ENCODE measurements at places on chromosomes 12 and 14.

GRCh38 chr12:64946132-64946829 lies 121.8 kb downstream of the TBC1D30 start:
- DNase-seq: no peak

- DNase-seq: no peak
These were observed 80.4 kb upstream of the SINHCAF start for GRCh38 chr12:31406345-31406744.

DNA sequence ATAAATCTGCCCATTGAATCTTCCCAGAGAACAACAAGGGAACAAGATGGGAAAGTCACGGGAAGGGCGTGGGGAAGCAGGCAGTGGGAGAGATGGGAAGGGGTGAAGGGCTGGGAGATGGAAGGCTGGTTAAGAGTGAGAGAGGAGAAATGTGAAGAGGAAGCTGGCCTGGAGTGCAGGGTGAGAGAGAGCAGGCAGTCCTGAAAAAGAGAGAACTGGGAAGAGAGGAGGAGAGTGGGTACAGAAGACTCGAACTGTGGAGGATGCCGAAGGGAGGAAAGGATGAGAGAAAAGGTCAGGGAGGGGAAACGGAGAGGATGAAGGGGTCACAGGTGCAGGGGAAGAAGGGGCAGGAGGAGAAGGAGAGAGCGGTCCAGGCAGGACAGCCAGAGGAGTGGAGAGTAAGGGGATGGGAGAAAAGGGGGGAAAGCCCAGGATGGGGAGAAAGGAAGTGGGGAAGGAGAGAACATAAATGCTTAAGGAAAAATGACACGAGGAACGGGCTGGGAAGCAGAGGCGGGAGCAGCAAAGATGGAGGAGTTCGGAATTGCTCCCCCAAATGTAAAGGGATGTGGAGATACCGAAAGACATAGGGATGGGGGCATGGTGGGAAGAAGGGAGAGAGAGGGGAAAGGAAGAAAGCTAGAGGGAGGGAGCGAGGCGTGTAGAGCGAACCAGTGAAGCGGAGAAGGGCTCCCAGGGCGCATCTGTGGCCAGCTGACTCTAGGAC lies 1.2 kb downstream of the PIANP start:
- DNase-seq: no peak

GRCh38 chr12:104494137-104494792 lies 37.5 kb downstream of the CHST11 start:
- DNase-seq: peak; percentile 76

DNA sequence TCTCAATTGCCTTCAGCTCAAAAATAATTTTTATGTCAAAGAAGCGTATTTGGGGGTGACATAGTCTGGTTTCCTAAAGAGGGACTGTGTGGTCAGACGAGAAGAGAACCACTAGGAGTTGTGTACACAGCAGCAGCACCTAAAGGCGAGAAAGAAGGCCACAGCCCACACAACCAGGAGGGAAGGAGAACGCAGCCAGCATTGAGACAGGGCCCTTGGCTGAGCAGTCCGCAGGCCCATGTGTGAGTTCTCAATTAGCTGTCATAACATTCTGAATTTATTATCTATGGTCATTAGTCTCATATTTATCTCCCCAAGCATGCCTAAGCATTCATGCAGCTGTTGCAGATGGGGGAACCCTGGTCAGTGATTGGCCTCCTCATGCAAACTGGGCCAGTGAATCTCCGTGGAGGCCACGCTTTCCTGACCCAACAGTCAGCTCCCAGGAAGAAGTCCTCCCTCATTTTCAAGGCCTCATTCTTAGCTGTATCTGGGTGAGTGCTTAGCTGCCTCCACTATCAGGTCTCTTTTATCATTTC lies 81.2 kb upstream of the ATF7IP start:
- no peak for DNase-seq

GRCh38 chr12:53151039-53151438 lies 29.5 kb upstream of the ZNF740 start:
- no peak for DNase-seq

- DNase-seq: no peak
These were observed 4.9 kb downstream of the AMN start for GRCh38 chr14:102927346-102927877.

- no peak for DNase-seq
These were observed 217.7 kb upstream of the PDZRN4 start for GRCh38 chr12:40970320-40970907.

- DNase-seq: no peak
These were observed 36.9 kb downstream of the ITPK1 start for GRCh38 chr14:93078870-93079269.

- no peak for DNase-seq
These were observed 1.3 kb downstream of the SLC39A5 start for GRCh38 chr12:56231184-56231582.

DNA sequence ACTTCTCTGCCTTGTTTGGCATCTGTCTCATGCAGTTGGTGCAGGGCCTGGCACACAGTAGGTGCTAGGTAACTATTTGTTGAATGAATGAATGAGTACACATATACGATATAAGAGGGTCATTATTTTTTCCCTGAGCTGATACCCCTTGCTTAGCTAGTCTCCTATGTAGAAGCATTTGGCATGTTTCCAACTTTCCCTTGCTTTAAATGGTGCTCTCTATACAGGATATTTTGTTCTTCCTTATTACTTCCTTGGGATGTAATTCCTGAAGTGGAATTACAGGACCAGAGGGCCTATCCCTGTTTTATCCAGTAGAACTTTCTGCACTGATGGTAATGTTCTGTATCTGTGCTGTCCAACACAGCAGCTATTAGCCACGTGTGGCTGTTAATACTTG lies 250.1 kb upstream of the PWP1 start:
- no peak for DNase-seq

GRCh38 chr12:30784508-30784907 lies 29.8 kb upstream of the CAPRIN2 start:
- DNase-seq: no peak

- DNase-seq: no peak
These were observed 795 bp downstream of the LMBR1L start for GRCh38 chr12:49109641-49110463.

DNA sequence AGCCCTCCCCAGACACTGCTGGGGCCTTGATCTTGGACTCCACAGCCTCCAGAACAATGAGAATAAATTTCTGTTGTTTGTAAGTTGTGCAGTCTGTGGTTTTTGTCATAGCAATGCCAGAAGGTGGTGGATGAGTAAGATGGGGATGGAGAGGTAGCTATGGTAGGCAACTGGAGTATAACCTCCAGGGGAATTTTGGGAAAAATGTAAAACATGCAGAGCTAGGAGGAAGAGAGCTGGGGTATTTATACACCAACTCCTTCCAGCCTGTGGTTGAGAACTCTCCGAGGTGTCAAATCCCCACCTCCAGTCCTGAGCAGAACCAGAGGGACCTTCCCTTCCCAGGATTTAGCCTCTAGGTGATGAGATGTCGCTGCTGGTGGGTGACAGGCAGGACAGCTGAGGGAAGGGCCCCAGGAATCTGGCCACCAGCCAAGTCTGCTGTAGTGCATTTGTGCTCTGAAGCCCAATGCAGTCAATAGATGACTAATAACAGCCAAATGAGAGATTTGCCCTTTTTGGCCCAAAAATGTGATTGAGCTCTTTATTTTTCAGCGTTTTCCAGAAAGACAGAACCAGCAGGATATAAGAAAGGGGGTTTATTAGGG lies 19.1 kb upstream of the CEP170B start:
- no peak for DNase-seq

DNA sequence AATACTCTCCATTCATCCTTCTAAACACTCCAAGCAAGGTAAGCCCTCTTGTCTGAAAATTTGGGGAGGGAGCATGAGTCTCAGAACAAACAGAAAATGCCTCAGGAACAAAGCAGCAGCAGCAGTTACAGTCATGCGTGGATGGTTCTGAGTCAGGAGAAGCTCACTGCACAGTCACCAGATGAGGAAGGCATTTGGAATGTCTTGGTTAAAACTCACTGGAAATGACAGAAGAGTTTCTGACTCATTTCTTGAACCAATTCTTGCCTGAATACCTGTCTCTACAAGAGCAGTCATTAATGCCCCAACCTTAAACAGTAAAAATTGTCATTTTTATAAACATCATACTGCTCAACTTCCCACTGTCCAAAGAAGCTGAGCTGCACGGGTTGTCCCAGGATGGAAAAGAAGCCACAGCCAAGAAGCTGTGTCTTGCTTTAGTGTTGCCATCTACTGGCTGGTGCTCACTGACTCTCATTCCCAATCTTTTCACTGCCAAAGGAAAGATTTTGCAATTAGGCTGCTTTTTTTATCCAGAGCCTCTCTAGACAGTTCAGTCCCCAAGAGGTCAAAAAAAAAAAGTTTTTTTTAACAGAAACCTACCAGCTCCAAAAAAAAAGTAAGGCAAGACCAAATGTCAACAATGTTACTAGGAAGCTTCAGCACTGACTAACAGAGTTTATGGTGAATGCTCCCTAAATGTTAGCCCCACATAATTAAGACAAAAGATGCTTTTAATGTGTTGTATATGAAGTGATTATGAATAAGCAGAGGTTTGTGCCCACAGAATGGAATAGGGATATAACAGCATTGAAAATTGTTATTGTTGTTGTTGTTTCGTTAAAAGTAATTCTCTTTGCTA lies 40.4 kb downstream of the KICS2 start:
- DNase-seq: no peak

DNA sequence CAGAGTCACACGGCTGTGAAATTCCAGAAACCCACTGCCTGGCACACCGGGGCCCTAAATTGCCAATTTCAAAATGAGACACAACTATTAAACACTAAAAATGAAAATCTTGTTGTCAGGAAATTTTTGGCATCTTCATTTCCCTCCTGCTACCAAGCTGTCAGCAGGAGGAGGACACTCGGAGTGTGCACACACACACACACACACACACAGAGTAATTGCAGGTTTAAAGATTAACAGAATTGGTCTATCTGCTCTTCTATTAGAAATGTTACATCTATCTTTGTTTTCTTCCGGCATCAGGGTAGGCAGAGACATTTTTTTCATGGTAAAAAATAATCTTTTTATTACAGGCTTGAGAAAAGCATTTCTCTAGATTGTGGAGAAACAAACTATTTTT lies 314.2 kb downstream of the EGLN3 start:
- DNase-seq: no peak

DNA sequence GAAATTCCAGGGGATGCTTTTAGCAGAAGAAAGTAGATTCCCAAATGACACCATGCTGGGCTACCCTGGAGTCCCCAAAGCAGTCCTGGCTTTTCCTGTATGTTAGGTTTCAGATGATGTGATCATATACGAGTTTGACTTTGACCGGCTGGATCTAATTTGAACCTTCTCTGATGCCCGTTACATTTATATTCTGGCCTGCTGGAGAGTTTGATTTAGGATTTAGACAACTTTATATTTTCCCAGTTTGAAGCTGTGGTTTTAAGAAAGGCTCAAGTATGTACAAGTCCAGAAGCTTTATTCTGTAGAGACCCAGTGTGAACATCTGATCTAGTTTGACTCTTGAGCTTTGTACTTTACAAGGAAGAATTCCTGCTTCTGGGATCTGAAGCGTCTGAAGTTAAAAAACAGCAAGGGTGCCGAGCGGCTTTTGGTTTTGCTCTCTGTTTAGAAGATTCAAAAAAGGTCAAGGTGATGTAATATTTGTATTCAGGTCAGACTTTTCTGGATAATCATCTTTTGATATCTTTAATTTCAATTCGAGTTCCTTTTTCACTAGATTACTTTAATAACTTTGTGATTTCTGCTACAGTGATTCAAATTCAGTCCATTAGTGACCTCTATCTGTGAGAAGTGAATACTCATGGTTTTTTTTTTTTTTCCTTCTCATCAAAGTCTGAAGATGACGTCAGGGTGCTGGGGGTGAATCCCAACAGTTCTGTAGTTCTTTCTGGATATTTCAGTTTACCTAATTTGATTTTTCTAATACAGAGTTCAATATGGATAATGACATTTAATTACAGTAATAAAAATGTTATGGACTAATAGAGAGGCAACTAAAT lies 6.3 kb downstream of the FLRT2 start:
- no peak for DNase-seq

DNA sequence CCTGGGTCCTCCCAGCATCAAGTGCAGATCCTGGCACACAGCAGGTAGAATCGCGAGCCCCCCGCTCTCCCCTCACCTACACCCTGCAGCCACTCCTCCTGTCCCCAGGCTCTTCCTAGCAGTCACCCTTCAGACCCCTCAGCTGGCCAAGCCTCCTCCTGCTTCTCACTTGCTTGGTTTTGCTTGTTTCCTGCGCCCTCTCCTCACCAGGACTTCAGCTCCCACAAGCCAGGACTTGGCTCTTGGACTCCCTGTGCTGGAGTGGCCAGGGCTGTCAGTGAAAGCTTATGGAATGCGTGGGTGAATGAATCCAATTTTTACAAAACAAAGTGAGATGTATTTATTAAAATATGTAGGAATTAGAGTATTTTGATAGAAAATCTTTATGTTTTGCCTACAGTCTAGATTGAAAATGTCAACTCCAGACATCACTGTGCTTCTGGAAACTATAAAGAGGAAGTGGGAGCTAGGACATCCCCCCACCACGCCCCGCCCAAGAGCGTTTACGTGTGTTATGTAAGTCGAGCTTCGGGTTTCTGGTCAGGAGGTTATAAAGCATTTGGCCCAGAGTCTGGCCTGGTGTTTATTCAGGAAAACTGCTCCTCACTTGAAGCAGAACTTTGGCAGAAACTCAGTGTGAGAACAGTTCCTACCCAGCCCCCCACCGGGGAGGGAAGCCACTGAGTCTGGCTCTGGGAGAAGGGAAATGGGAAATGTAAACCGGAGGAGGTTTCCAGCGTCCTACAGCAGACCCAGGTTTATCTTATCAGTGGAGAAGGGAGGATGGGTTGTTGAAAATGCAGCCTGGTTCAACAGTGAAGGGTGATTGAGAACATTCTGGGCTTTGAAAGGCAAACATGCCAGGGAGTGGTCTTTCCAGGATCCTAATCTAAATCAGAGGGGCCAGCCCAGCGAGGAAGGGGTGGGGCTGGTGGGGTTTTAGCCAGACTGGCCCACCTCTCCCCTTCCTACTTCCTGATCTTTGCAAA lies 8.8 kb downstream of the ALDH2 start:
- DNase-seq: no peak

DNA sequence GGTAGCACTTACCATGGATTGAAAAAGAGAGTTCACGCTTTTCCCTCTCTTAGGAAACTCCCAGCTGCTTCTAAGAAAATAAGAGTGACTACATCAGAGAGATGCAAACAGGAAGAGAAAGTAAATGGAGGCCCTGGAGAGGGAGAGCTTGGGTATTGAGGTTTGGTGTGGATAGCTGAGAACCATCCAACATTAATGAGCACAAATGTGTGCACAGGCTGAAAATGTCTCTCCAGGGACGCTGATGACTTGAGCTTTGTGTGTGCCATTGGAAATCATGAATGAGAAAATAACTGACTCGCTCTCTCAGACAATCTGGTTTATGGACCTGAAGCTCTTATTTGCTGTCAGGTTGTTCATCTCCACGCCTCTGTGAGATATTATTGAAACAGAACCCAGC lies 318.8 kb downstream of the NRXN3 start:
- DNase-seq: no peak
